Vein endothelial cell (primary cell): ENCODE measurements at places on chromosomes 2 and 18. TPM values are rescaled to one million over a fixed set of nuclear protein-coding genes. Genes with fewer than 3 reads are reported as not detected.

The GCKR gene
- total RNA-seq = 0.98 and 3.2 TPM in 2 replicates

The CD226 gene
- under 0.01 and 0.10 TPM in 2 replicates for total RNA-seq

The RAD51AP2 gene
- not detected in 2 replicates for total RNA-seq

The ACTG2 gene
- total RNA-seq = 0.67 TPM in 1 of 2 replicates, not detected in the other

The SEC11C gene
- 15.6 and 21.6 TPM in 2 replicates for total RNA-seq

The RFTN2 gene
- total RNA-seq = 5.9 and 9.1 TPM in 2 replicates

The TUBB6 gene
- total RNA-seq = 841 and 870 TPM in 2 replicates

The ALK gene
- not detected in 2 replicates for total RNA-seq

The ASIC4 gene
- total RNA-seq = not detected in 2 replicates

The ARHGEF33 gene
- total RNA-seq = under 0.01 and 0.19 TPM in 2 replicates

The HMSD gene
- total RNA-seq = not detected in 2 replicates

The PKDCC gene
- total RNA-seq = 1.5 and 3.9 TPM in 2 replicates

The RNF152 gene
- total RNA-seq = 106 and 123 TPM in 2 replicates

The FBLN7 gene
- total RNA-seq = 1.1 and 4.6 TPM in 2 replicates

The CD8B2 gene
- not detected in 2 replicates for total RNA-seq

The KCTD18 gene
- total RNA-seq = 8.6 and 9.1 TPM in 2 replicates

The GPAT2 gene
- total RNA-seq = 12.8 and 18.3 TPM in 2 replicates

The IL18R1 gene
- 1.6 and 3.4 TPM in 2 replicates for total RNA-seq

The C2orf80 gene
- total RNA-seq = not detected in 2 replicates

The CCL20 gene
- 0.98 and 1.4 TPM in 2 replicates for total RNA-seq

The RTP5 gene
- total RNA-seq = not detected in 2 replicates

The TFPI gene
- 693 and 1,032 TPM in 2 replicates for total RNA-seq

The TTR gene
- total RNA-seq = not detected in 2 replicates

The TBR1 gene
- total RNA-seq = under 0.01 and 0.10 TPM in 2 replicates

The SERPINB13 gene
- not detected in 2 replicates for total RNA-seq

The KIDINS220 gene
- total RNA-seq = 65.7 and 73.7 TPM in 2 replicates

The NR4A2 gene
- total RNA-seq = under 0.01 and 0.10 TPM in 2 replicates

The DCC gene
- not detected in 2 replicates for total RNA-seq

The ARHGAP15 gene
- total RNA-seq = not detected in 2 replicates

The CD207 gene
- total RNA-seq = not detected in 2 replicates

The LAPTM4A gene
- 118 and 120 TPM in 2 replicates for total RNA-seq

The FTCDNL1 gene
- total RNA-seq = 0.67 TPM in 1 of 2 replicates, not detected in the other

The HOXD13 gene
- not detected in 2 replicates for total RNA-seq
